ENCODE measurements at places on chromosomes 11 and 22.
A peak's percentile ranks its signal among the peaks of the same experiment; 100 is the strongest.

GRCh38 chr11:106950067-106950491, 68.2 kb downstream of the GUCY1A2 start:
- DNase-seq, result no peak

DNA sequence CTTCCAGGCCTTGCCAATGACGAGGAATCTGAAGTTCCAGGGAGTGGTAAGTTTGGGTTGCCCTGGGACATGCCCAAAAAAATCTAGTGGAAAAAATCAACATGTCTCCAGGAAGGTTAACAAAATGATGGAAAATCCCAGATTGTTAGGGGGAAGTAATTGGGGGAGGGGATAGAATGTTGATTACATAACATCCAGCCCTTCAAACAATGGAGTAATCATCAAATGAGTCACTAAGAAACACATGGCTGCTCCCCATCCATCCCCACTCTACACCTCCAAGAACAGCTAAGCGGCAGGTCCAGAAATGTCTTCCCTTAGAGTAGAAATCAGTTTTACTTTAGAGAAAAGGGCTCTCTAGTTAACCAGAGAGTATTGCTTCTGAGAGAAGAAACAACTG, 94.9 kb downstream of the ETS1 start:
- DNase-seq, result peak; percentile 62

DNA sequence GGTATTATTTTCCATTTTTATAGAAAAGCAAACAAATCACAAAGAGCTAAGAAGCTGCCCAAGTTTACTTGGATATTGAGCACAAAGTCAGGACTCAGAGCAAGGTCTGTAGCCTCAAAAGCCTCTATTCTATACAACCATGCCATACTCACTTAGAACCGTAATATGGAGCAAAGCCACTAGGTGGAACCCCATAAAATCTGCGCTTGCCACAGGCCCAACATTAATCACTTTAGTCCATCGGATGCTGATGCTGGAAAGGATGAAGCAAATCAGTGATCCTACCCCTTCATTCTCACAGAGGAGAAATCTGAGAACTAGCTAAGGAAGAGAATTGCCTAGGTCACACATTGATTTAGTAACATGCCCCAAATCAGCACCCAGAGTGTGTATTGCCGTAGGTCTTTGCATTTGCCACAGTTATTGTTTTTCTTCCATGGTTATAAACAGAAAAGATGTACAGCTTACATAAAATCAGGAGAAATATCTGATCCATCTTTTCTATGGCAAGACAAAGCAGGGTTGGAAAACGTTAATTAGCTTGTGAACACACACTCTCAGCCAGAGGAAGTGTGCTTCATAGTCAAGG, 56.7 kb upstream of the RAB38 start:
- peak; percentile 29 for DNase-seq

GRCh38 chr11:10622957-10623791, 54.7 kb upstream of the LYVE1 start:
- no peak for DNase-seq

DNA sequence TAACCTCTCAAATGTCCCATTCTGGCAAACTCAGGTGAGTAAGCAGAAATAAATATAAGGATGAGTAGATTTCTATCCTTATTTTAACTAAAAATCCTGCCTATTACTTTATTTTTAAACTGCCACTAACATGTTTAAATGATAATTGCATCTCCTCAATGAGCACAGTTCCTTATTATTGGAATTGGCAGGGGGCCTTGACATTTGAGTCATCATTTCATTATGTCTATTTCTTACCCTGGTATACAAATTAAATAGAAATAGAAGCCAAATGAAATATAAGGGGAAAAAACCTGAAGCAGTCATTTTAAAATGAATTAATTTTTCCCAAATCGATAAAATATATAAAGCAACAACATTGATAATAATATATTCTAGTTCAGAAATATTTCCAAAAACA, 81.2 kb downstream of the GUCY1A2 start:
- DNase-seq, result no peak

DNA sequence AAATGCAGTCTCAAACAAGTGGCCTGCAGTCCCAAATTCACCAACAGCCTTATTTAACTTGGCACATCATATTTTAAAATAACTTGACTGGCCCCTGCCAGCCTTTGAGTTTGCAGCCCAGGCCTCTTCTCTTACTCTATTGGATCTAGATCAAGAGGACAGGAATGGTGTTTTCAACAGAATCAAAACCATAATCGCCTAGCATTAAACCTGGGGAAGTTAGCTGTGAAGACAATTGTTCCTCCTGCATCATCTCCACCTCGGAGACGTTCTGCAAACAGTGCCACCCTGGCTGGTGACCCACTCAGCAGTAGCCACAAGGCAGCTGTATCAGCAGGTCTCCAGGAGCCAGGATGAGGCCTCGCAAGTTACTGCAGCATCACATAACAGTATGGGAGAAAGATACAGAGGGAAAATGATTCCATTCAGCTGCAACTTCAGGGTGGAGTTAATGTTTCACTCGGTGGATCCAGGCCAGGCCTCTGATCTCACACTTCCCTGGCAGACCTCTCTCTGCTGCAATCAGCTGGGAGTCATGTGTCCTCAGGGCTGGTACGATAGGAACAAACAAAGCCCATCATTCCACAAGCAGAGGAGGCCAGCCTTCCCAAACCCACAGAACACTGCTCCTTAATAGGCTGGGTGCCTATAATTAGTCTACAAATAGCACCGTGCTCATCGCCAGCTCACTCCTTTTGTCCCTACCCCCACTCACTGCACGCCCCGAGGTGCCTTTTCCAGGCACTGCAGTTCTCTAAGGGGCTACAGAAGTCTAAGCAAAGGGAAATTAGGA, 18.6 kb upstream of the SCN2B start:
- peak; percentile 13 for DNase-seq

DNA sequence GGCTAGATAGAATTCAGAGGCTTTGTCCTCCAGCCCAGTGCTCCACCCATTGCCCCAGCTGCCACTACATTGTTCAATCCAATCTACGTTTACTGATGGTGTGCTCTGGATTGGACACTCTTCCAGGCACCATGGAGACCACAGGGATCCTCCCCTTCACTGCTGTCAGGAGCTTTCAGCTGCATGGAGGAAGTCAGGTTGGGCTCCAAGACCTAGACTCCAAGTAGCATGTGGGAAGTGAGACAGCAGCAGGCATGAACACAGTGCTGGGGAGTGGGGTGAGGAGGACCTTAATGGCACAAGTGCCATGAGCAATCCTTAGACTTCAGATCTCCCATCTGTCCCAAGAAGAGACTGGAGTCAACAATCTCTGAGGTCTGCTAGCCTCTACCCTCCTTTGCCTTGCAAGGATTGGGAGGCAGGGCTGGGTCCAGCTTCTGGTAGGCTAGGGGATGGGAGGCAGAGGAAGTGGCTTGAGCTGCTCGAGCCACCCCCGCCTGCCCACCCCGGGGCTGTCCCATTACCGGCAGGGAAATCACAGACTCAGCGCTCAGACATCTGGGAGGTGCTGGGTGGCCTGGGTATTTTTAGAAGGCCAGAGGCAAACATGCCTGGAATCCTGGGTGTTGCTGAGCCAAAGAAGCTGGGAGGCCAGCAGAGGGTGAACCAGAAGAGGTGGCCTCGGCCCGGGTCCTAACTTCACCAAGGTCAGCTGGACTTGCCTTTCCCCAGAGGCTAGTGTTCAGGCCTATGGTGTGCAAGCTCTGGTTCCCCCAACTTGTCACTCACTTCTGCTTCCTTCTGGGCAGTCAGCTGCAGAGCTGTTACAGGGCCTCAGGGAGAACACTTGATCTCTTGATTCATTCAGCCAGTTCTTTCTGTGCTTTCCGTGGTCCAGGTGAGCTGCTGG, 15.2 kb upstream of the FCHSD2 start:
- peak; percentile 60 for DNase-seq

GRCh38 chr22:39204216-39204615, 40.6 kb downstream of the PDGFB start:
- DNase-seq, result no peak

GRCh38 chr11:454801-455565, 4.9 kb downstream of the PTDSS2 start:
- DNase-seq, result no peak

- DNase-seq, result no peak
Observed at GRCh38 chr11:134340354-134340964, 8.7 kb downstream of the GLB1L2 start.

- no peak for DNase-seq
Observed at GRCh38 chr11:120556797-120557196, 45.2 kb downstream of the GRIK4 start.
